ENCODE measurements at places on chromosomes 3 and 15. TPM values are rescaled to one million over a fixed set of nuclear protein-coding genes. Genes with fewer than 3 reads are reported as not detected.

GRCh38 chr3:185760088-185760487 is 64.8 kb downstream of the IGF2BP2 start:
- H3K4me3 ChIP-seq: no peak overlapping the region
- H3K4me1 ChIP-seq: peaks cover 28% of the 10 kb centered on the region
- H3K36me3 ChIP-seq: no peaks in the 10 kb centered on the region
- no peaks in the 10 kb centered on the region for H3K27me3 ChIP-seq
- no peak overlapping the region for H3K27ac ChIP-seq
- no peak for DNase-seq

The TYRO3 gene
- total RNA-seq: 2.5 TPM

- H3K27me3 ChIP-seq: no peaks in the 10 kb centered on the region
- no peak for DNase-seq
- H3K4me1 ChIP-seq: peaks cover 8% of the 10 kb centered on the region
- no peaks in the 10 kb centered on the region for H3K36me3 ChIP-seq
These were observed 29.9 kb downstream of the CRABP1 start for GRCh38 chr15:78370013-78370412.

The CLSTN2 gene
- 1.7 TPM for total RNA-seq

GRCh38 chr15:52361494-52361893 is 65.9 kb upstream of the MYO5C start:
- H3K27ac ChIP-seq: no peak overlapping the region
- H3K27me3 ChIP-seq: no peaks in the 10 kb centered on the region
- peaks cover 8% of the 10 kb centered on the region for H3K36me3 ChIP-seq
- H3K4me1 ChIP-seq: no peaks in the 10 kb centered on the region

DNA sequence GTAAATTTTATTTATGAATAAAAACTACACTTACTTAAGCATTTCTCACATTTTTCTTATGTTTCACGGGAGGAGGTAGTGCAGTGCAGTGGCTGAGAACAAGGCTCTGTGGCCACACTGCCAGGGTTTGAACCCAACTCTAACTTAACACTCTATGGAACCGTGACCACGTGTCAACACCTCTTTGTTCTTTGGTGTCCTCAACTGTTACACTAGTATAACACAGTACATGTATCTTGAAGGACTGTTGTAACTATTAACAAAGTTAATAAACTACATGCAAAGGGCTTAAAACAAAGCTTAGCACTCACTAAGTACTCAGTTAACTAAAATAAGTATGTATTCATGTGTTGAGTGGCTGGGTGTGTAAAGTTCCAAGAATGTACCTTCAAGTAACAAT is 19.5 kb downstream of the CD47 start:
- H3K27me3 ChIP-seq: no peaks in the 10 kb centered on the region
- no peak for DNase-seq
- H3K4me1 ChIP-seq: no peaks in the 10 kb centered on the region
- H3K36me3 ChIP-seq: no peaks in the 10 kb centered on the region
- H3K27ac ChIP-seq: no peak overlapping the region
- no peak overlapping the region for H3K4me3 ChIP-seq

DNA sequence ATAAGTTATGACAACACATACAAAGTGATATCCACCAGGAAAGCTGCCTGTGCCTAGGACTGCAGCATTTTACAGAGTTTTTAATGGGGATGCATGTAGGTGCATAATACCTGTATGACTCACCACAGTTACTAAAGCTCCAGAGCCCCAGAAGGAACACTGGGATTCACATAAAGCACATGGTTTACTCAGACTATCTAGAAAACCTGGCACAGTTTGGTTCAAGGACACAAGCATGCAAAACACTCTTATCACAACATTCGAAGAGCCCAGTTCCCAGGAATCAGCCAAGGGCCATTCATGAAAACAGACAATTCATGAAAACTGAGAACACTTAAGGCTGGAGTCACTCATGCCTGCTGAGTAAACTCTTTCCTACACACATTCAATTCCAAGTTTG is 261.0 kb downstream of the PYDC2 start:
- no peak overlapping the region for H3K27ac ChIP-seq
- H3K4me1 ChIP-seq: peaks cover 8% of the 10 kb centered on the region
- H3K4me3 ChIP-seq: no peak overlapping the region
- no peak for DNase-seq

DNA sequence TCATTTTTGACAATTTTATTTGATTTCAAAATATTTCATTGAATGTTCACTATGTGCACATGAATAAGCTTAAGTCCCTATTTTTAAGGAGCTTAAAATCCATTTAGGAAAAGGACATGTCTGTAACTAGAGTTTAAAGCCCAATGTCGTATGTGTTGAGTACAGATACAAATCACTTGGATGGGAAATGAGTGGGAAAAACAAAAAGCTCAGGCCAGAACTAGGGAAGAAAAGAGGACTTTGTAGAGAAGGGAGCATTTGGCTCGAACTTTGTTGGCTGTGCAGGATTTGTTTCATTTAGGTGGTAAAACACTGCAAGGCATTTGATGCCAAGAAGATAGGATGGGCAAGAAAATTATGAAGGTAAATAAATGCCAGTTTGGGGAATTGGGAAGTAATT is 653.1 kb upstream of the KCNMB2 start:
- no peaks in the 10 kb centered on the region for H3K4me1 ChIP-seq
- no peaks in the 10 kb centered on the region for H3K36me3 ChIP-seq
- H3K27ac ChIP-seq: no peak overlapping the region
- no peaks in the 10 kb centered on the region for H3K27me3 ChIP-seq
- no peak for DNase-seq

The WDR72 gene
- 7.0 TPM for total RNA-seq

DNA sequence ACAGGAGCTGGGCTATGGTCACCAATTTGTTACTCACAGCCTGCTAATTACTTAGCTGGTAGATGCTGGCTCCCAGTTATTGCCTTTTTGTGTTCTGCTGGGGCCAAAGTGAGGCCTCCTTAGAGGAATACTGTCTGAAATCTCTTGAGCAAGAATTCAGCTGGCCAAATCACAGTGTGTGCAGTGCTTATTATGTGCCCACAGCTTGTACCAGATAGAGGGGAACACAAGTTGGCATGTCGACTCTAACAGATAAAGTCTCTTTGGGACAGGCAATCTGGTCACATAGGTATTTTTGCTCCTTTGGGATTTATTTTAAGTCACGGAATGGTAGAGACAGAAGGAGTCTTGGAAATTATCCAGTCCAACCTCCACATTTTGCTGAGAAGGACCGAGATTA is 6.3 kb upstream of the TMEM212 start:
- no peak overlapping the region for H3K27ac ChIP-seq
- DNase-seq: no peak
- no peaks in the 10 kb centered on the region for H3K36me3 ChIP-seq
- H3K4me3 ChIP-seq: no peak overlapping the region

DNA sequence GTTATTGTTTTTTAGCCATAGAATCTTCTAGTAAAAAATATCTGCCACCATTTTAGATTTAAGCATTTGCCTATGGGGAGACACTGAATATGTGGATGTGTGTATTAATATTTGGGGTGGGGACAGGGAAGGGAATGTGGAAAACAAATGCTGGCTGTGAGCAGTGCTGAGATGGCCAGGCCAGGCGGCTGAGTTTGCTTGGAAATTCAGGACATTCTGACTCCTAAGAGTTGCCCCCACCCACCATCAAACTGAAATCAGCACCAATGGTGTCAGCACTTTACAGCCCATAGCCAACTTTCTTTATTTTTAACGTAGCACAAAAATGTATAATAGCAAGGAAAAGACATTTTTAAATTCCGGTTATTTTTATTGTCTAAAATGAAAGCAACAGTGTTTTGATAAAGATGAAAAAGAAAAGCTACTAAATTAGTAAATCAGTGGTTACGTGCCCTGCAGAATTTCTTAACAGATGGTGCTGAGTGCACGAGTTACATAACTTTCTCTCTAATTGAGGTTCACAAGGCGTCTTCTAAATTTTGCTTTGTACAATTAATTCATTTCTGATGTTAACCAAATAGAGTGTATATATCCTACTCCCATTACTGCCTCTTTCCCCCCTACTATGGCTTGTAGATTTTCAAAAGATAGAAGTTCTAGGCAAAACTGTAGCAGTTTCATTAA is 34.0 kb downstream of the B3GALNT1 start:
- H3K4me3 ChIP-seq: no peak overlapping the region
- peaks cover 15% of the 10 kb centered on the region for H3K4me1 ChIP-seq
- H3K27ac ChIP-seq: no peak overlapping the region
- H3K36me3 ChIP-seq: no peaks in the 10 kb centered on the region
- H3K27me3 ChIP-seq: no peaks in the 10 kb centered on the region
- no peak for DNase-seq

The GOLGA6L10 gene
- 2.3 TPM for total RNA-seq

DNA sequence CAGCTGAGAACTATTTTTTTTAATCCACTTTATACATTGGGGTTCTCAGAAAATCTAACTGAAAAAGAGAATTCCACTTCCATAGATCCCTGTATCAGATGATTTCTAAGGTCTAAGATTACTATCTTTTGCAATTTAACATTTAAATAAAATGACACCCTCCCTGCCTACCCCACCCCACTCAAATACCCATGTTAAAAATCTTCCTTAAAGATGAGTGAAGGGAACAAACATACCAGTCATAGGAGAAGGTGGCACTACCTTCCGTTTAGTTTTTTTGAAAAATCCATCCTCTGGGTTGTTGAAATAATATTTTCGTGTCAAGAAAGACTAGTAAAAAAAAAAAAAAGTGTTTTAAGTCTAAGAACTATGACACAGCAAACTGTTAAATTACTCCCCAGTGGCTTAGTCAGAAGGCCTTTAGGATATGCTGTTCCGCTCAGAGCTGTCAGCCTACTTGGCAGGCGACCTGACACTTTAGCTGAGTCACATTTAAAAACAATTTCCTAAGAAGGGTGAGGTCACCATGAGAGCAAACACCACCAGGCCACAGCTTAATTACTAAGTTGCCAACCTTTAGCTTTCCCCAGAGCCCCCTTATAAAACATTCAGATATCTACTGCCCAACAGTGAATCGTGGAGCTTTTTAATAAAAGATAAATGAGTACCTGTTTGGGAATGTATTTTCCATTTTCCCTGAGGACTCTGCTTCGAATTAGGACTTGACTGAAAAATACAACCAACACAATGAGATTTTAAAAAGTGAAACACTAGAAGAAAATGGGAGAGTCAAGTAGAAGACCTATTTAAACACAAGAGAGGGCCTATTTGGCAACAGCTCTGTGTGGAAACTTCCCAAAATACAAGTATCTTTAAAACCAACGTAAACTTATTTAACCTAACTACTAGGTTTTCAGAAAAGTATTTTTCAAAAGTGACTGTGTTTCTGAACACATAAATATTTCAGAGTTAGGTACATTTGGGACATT is 9.6 kb downstream of the EMC3 start:
- H3K4me1 ChIP-seq: peaks cover 46% of the 10 kb centered on the region
- H3K36me3 ChIP-seq: peaks cover 8% of the 10 kb centered on the region
- no peaks in the 10 kb centered on the region for H3K27me3 ChIP-seq
- H3K27ac ChIP-seq: peak overlapping the region; percentile 82

DNA sequence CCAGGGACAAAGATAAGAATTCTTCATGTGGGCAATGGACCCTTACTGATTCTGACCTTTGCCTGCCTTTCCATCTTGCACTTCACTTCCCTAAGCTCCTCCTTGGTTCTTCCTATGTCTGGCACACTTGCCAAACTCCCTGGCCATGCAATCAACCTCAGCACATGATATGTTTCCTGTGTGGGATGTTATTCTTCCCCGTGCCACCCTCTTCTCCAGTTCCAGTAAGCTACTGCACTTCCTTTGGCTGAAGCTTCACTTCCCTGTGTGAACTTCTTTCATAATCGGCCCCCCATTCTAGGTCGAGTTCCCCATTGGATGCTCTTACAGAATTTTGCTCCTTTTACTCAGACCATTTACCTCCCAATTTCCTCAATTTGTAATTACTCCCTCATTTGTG is 10.7 kb upstream of the TASOR start:
- DNase-seq: peak; percentile 60
- H3K36me3 ChIP-seq: no peaks in the 10 kb centered on the region
- H3K4me3 ChIP-seq: no peak overlapping the region
- no peak overlapping the region for H3K27ac ChIP-seq

The AZI2 gene
- total RNA-seq: 76.5 TPM

Measured in upper lobe of left lung (tissue), 6 donors.